ENCODE measurements at places on chromosomes 1 and 21. TPM values are rescaled to one million over a fixed set of nuclear protein-coding genes. Genes with fewer than 3 reads are reported as not detected.

Gene SLC16A4
- total RNA-seq, result 173 TPM

Gene CELA3B
- not detected for total RNA-seq

Gene SAMD11
- 20.1 TPM for total RNA-seq

Gene C1orf87
- total RNA-seq, result 0.17 TPM

Gene S100A3
- total RNA-seq, result 5.2 TPM

Gene ATF3
- total RNA-seq, result 21.6 TPM

Gene TMEM54
- total RNA-seq, result 111 TPM

Gene CHML
- total RNA-seq, result 13.9 TPM

Gene FAM167B
- total RNA-seq, result not detected

Gene HAO2
- not detected for total RNA-seq

Gene DCST2
- 0.05 TPM for total RNA-seq

Gene MMP23B
- 4.0 TPM for total RNA-seq

Gene RAB3B
- total RNA-seq, result 33.9 TPM

Gene JAM2
- 0.05 TPM for total RNA-seq

Gene CLCA1
- total RNA-seq, result not detected

Gene FOXJ3
- total RNA-seq, result 9.9 TPM

Gene FYB2
- 0.05 TPM for total RNA-seq

Gene AUNIP
- 0.89 TPM for total RNA-seq

Gene NCAM2
- total RNA-seq, result 0.10 TPM

Gene LCE2B
- total RNA-seq, result not detected

Gene PAQR6
- total RNA-seq, result not detected

All from renal cortical epithelial cell (primary cell).